ENCODE measurements at places on chromosomes 5 and 9.
A peak's percentile ranks its signal among the peaks of the same experiment; 100 is the strongest.

DNA sequence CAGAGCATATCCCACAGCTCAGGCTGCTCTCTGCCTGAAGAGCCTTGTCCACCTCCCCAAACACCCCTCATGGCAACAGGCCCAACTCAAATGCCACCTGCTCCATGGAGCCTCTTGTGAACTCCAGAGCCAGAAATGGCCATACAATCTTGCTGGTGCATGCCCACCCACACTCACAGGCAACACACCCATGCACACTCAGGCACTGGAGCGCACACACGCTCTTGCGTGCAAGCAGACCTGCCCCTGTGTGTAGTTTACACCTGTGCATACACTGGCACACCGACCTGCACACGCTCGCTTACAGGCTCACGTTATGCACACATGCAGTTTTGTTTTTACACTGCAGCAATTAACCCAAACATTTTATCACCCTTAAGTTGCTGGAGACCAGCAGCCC is 40.0 kb downstream of the HRH2 start:
- no peak for DNase-seq

GRCh38 chr9:7988644-7989280 is 189.2 kb upstream of the DMAC1 start:
- DNase-seq: no peak

DNA sequence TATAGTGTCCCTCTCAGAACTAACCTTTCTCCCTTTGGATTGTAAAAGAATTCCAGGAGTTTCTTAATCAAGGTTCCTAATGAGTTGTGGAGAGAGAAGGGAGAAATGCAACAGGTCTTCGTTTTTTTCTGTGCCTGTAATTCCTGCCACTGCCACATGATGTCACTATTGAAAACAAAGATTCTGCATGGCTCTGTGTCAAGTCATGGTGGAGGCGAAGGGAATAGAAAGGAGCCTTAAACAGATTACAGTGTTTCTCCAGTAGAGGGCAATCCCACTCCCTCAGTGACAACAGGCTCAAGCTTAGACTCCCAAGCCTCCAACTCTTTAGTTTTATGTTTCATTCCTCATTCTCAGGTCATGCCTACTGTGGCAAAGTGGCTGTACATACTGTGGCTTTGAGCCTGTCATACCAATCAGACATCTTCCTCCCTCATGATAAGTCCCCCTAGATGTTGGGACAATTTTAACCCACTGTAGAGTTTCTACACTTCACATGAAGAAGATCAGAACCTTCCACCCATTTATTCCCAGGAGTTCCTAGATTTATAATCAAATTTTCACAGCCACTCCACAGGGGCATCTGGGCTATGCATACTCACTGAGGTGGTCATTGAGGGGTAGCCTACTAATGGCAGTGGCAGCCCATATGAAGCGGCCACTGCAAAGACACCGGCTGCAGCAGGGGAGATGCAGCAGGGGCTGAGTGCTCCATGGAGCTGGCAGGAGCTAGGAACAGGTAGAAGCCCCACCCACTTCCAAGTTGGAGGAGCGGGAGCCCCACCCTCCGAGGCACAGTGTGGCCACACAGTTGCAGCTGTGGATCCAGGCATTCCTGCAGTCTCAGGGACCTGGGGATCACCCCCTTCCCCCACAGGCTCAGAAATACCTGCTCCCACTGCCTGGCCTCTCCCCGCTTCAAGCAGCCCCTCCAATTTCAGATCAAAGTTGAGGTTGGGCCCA is 97.4 kb upstream of the TRIM32 start:
- DNase-seq: peak; percentile 84

DNA sequence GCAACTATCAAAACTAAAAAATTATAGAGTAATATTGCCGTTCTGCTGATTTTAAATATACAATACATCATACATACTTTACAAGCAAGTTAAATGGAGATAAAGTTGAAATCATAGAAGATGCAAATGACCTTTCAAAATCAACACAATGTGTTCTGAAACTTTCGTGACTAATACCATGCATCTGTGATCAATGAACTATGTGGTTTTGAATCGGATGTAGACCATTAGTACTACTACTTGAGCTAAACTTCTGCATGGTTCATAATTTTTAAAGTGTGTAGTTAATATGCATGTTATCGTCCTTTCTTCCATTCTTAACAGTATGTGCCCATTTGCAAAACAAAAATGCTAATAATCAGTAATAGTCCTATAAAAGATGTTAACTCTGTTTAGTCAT is 11.3 kb upstream of the PHF2 start:
- peak; percentile 25 for DNase-seq

GRCh38 chr9:97943308-97943855 is 5.4 kb upstream of the HEMGN start:
- DNase-seq: no peak
